Amniotic stem cell (primary cell): ENCODE measurements at places on chromosomes 13 and 19.

DNA sequence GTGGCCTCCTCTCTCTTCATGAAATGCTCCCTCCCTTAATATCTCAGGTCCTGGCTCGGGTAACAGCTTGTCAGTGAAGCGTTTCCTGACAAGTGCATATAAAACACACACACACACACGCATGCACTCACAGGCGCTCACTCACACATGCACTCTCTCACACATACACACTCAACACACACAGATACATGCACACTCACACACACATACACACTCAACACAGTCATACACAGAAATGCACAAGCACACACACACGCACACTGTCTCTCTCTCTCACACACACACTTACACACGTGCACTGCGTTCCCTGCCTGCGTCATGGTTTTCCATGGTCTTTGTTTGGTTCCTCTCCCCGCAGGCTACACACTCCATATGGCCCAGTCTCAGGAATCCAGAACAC, 344.1 kb downstream of the UQCRFS1 start:
- DNase-seq = no peak

GRCh38 chr13:29428310-29429181, 166.9 kb downstream of the SLC7A1 start:
- no peak for DNase-seq

- DNase-seq = no peak
Observed at GRCh38 chr13:112583592-112584277, 4.2 kb downstream of the TUBGCP3 start.

DNA sequence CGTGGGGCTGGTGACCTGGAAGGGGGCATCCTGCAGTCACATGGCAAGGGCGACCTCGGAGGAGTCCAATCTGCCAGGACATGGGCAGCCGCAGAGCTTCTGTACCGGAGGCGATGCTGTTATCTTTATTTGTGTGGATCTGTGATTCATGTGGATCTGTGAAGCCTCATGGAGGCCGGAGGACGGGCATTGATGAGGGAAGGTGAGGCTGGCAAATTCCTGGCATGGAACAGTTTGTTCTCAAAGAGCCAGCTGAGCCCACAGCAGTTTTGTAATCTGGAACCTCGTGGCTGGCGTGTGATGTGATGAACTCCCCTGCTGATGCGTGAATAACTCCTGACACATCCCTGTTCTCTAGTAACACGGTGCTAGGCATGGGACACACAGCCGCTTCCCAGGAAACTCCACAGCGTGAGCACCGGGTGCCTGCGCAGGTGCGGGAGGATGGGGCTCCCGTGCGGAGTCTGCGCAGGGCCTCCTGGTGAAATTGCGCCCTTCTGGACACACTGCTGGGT, 40.4 kb downstream of the ATP11A start:
- DNase-seq = no peak
